Naive thymus-derived CD8-positive, alpha-beta T cell (primary cell): ENCODE measurements at places on chromosomes 1 and 21. TPM values are rescaled to one million over a fixed set of nuclear protein-coding genes. Genes with fewer than 3 reads are reported as not detected.
A peak's percentile ranks its signal among the peaks of the same experiment; 100 is the strongest.

DNA sequence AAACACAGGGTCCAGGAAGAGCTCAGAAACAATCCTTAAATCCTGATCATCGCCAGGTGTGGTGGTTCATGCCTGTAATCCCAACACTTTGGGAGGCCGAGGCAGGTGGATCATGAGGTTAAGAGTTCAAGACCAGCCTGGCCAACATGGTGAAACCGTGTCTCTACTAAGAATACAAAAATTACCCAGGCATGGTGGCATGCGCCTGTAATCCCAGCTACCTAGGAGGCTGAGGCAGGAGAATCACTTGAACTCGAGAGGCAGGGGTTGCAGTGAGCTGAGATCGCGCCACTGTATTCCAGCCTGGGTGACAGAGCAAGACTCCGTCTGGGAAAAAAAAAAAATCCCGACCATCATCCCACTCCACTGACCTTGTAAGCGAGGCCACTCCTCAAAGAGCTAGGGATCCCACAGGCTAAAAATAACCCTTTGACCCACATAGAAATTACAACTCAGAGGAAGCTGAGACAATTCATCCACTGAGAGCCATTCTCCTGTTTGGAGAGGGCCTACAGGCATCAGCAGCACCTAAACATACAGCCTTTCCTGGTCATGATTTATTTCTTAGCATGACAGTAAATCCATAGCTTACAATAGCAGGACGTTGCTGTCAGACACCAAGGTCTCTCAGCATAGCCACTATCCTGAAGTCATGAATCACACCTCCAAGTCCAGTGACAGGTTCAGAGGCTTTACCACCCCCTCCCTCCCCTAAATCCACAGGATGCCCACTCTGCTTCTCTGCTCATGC lies 66.7 kb downstream of the TGFBR3 start:
- DNase-seq = no peak
- peaks cover 2% of the 10 kb centered on the region for H3K4me1 ChIP-seq
- H3K27me3 ChIP-seq = no peaks in the 10 kb centered on the region
- H3K36me3 ChIP-seq = no peaks in the 10 kb centered on the region

- no peak overlapping the region for H3K27ac ChIP-seq
- no peak overlapping the region for H3K4me3 ChIP-seq
- DNase-seq = no peak
- H3K36me3 ChIP-seq = no peaks in the 10 kb centered on the region
These were observed 12.4 kb downstream of the LURAP1 start for GRCh38 chr1:46215504-46215903.

The PLEKHN1 gene
- 0.60 TPM for total RNA-seq

- H3K27ac ChIP-seq = no peak overlapping the region
- H3K4me3 ChIP-seq = no peak overlapping the region
- no peak for DNase-seq
- H3K36me3 ChIP-seq = peaks cover 11% of the 10 kb centered on the region
- no peaks in the 10 kb centered on the region for H3K27me3 ChIP-seq
These were observed 15.4 kb downstream of the LPAR3 start for GRCh38 chr1:84877592-84877991.

DNA sequence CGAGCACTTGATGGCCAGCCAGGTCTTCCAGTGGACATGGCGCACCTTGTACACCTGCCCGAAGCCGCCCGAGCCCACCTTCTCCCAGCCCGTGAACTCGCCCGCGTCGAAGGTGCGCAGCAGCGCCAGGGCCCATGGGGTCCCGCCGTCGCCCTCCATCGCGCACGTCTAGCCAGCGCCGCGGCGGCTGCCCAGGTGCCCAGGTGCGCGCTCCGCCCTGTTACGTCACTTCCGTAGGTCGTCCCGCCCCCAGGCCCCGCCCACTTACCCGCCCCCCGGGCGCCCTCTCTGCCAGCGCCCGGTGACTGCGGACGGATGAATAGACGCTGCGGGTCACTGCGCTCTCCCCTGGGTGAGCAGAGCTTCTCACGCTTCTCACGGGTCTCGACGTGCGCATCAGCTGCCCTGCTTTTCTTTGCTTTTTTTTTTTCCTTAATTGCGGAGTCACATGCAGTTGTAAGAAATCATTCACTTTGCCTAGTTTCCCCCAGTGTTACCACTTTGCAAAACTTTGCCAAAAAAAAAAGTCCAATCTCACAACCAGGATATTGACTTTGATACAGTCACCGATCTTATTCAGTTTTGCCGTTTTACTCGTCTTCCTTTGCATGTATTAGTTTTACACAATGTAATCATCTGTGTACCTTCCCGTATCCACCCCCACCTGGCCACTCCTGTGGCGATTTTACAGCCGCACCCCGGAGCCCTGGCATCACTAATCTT lies at the start of gene RIPK4:
Gene RIPK4, minus strand, starts transcription at position 170 of the 723 bp plus-strand sequence. Its CDS starts 11 bp downstream, at position 159.
- H3K4me3 ChIP-seq = peak within 1 kb of the TSS; percentile 86
- H3K36me3 ChIP-seq = no peaks in the 10 kb centered on the region
- peaks cover 82% of the 10 kb centered on the region for H3K27me3 ChIP-seq
- peak; percentile 58 for DNase-seq
- peaks cover 29% of the 10 kb centered on the region for H3K4me1 ChIP-seq

GRCh38 chr1:53137729-53138128 lies 4.7 kb downstream of the SLC1A7 start:
- no peaks in the 10 kb centered on the region for H3K4me1 ChIP-seq
- no peak overlapping the region for H3K4me3 ChIP-seq

The XCL2 gene
- total RNA-seq = not detected
